ENCODE measurements at places on chromosomes 12 and 14.

- DNase-seq, result no peak
Measured at GRCh38 chr14:25607192-25607591, 557.2 kb upstream of the STXBP6 start.

DNA sequence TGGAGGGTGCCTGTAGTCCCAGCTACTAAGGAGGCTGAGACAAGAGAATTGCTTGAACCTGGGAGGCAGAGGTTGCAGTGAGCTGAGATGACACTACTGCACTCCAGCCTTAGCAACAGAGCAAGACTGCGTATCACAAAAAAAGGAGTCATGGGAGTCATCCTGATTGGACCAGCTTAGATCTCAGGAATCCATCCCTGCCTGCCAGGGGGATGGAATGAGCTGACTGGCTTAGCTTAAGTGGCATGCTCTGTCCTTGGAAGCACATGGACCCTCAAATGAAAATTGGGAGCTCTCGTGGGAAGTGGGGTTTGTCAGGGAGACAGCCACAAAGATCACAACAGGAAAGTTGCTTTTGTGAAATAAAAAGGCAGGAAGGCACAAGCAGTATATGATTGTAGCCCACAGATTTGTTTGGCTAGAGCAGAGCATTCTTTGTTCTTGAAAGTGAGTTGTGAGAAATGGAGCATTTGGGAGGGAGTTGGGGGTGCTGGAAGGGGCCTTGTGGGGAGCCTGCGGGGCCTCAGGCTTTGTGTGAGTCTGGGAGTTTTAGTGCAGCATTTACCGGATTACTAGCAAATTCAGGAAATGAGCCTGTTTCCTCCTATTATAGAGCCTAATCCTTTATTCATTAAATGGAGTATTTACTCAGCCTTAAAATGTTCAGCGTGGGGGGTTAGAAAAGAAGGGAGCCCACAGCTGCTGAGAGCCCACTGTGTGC is 30.7 kb downstream of the DGLUCY start:
- DNase-seq, result no peak

DNA sequence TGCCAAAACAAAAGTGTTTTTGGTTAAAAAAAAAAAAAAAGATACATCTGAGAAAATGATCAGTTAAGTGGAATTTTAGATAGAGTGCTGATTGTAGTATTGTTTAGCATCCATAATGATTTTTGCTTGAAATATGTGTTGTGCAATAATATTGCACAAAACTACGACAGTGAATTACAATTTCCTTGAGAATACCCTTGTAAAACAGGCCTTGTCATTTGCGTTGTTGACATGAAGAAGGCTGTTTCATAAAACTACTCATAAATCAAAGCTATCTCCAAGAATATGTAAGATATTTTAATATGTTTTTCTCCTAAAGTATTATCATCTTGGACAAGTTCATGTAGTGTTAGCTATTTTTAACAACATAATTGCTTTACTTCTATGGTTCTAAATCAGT is 1077.0 kb downstream of the LRFN5 start:
- no peak for DNase-seq

DNA sequence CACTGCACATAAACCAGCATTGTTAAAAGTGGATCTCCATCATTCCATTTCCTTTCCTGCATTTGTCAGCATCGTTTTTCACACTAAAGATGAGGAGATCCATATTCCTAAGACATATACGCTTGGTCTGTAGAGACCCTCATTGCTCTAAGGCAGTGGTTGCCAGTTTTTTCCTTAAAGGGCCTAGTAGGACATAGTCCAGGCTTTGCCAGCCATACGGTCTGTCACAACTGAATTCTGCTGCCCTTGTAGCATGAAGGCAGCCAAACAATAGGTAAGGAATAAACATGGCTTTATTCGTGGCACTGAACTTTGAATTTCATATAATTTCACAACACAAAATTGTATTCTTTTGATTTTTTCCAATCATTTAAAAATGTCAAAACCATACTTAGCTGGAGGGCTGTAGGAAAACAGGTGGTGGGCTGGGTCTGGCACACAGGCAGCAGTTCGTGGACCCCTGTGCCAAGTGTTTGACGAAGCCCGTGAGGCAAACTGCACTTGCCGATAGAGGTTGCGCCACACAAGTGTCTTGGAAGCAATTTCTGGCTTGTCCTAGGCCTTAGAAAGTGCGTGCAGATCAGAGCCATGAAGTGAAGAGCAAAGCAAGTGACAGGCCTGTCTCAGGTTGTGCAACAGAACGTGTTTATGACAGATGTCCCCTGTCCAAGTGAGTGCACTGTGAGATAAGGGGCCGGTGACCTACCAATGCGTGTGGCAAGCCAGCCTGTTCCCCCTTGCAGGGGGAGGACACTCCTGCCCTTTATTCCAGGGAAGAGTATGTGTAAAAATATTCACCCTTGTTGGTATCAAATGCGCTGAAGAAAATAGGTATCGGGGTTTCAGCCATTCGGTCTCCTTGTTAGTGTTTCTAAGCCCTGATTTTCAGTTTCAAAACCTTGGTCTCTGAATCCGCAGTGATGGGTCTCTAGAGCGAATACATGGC is 916 bp upstream of the CHPT1 start:
- DNase-seq, result no peak

- DNase-seq, result peak; percentile 62
Measured at GRCh38 chr12:54262403-54262925, 17.5 kb downstream of the CBX5 start.

- DNase-seq, result no peak
Measured at GRCh38 chr12:101962486-101962885, 85.1 kb downstream of the DRAM1 start.

- no peak for DNase-seq
Measured at GRCh38 chr12:107035733-107036132, 48.8 kb upstream of the MTERF2 start.

DNA sequence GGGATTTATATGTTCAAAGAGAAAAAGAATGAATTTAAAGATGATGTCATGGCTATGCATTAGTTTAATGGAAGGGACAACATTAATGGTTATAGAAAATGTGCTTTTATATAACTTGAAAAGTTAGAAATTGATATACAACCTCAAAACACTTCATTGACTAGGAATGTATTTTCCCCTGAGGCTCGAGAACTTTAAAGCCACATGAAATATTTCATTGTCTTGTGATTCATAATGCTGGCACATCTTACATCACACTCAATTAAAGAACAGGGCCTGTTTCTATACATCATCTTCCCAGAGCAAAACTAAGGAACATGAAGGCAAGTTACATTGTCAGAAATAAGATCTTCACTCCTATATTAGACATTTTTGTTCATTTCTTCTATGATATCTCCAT is 35.2 kb upstream of the PAWR start:
- DNase-seq, result no peak

GRCh38 chr12:85623763-85624162 is 212.4 kb downstream of the RASSF9 start:
- DNase-seq, result no peak

DNA sequence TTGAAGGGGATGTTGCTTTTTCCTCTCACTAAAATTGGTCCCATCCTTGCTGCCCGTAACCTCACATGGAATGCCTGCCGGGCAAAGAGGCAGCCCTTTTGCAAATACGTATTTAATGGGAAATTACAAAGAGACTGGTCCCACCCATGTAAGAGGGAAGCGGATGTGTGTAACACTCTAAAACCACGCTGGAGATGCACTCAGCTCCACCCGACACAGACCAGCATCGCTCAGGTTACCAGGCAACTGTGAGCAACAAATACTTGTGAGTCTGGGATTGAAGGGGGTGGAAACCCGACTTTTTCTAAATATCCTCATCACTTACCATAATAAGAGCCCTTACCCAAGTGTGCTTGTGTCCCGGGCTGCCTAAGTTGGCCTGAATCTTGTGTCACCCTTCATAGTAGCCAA is 47.7 kb downstream of the ELK3 start:
- DNase-seq, result peak; percentile 59

- DNase-seq, result peak; percentile 34
Measured at GRCh38 chr12:85849344-85849743, 13.1 kb upstream of the RASSF9 start.

DNA sequence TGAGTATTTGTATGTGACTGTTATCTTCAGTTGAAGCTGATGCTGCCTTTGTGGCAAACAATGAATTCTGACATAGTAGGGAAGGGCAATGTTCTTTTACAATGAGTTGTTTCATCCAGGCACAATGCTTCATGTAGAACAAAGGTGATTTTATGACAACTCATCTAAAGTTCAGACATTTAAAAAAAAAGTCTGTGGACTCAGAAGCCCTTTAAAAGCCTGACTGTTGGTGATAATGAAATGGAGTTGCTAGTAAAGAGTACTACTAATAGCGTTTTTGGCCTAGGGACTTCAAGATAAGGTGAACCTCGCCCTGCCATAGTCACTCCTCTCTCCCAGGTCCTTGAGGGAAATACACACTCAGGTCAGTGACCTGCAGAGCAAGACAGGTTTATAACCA is 105.1 kb downstream of the AKAP6 start:
- DNase-seq, result no peak

GRCh38 chr14:53900499-53900898 is 56.1 kb downstream of the BMP4 start:
- no peak for DNase-seq

GRCh38 chr12:59046763-59047534 is 126.6 kb upstream of the LRIG3 start:
- DNase-seq, result peak; percentile 21

GRCh38 chr12:64752833-64753238 is 6.4 kb downstream of the GNS start:
- no peak for DNase-seq

DNA sequence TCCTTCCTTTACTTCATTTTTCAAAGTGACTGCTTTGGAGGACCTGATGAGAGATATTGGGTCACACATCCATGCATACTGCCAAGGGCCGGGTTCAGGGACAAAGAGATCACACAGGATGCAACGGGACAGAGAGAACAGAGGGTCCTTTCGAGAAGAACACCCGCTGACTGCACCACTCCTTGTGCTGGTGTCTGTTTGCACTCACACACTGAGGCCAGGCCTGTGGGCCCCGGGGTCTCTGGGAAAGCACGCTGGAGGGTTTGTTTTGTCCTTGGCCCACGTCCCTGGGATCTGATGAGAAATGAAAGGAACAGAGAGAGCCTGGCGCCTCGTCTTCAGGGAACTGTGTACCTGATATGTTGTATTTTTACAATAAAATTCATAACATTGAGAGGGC is 42.2 kb downstream of the PAH start:
- no peak for DNase-seq

GRCh38 chr12:124224535-124225110 is 70.3 kb upstream of the RFLNA start:
- no peak for DNase-seq

DNA sequence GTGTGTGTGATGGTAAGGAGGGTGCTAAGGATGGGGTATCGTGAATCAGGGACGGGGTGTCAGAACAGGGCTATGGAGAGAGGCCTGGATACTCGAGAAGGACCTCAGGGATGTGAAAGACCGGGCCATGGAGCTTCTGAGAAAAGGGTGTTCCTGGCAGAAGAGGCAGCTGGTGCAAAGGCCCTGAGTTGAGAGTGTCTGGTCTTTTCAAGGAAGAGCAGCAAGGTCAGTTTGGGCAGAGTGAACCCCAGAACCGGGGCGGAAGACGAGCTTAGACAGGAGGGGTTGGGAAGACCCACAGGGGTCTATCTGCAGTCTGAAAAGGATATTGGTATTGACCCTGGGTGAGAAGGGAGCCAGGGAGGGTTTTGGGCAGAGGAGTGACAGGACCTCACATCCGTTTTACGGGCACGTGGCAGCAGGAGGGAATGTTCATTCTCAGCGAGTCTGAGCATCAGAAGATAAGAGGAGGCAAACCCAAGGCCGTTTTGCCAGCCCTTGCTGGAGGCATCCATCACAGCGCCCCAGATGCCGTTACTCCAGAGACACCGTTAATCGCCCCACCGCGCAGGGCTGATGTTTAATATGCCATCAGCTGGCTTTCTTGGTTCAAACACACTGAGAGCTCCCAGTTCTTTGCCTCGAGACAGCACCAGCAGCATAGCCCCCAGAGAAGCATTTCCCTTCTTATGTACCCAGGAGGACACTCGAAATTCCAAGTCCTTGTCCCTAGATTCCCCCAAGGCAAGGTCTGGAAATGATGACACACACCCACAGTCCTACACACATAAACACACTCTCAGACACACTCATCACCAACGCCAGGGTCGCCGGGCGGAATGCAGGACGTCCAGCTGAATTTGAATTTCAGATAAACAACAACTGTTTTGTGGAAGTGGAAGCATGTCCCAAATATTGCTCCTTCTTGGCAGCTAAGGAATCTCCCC is 41.4 kb upstream of the EML1 start:
- DNase-seq, result no peak

- DNase-seq, result no peak
Measured at GRCh38 chr12:11039171-11039570, 8.0 kb upstream of the TAS2R31 start.

DNA sequence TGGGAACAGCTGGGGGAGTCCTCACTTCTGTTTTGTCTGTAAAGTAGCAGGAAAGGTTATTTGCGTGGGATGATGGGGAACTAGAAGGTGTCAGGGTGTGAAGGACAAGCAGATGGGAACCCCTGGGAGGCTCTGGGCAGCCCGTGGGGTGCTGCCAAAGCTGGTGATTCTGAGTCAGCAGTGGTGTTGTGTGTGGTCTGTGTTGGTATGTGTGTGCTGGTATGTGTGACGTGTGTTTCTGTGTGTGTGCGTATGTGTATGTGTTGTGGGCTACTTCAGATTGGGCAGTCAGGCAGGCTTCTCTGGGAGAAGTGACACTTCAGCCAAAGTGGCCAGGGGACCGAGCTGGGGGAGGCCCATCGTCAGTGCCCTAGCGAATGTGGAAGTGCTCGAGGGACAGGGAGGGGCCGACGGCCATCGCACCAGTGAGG is 15.3 kb upstream of the BDKRB2 start:
- no peak for DNase-seq

DNA sequence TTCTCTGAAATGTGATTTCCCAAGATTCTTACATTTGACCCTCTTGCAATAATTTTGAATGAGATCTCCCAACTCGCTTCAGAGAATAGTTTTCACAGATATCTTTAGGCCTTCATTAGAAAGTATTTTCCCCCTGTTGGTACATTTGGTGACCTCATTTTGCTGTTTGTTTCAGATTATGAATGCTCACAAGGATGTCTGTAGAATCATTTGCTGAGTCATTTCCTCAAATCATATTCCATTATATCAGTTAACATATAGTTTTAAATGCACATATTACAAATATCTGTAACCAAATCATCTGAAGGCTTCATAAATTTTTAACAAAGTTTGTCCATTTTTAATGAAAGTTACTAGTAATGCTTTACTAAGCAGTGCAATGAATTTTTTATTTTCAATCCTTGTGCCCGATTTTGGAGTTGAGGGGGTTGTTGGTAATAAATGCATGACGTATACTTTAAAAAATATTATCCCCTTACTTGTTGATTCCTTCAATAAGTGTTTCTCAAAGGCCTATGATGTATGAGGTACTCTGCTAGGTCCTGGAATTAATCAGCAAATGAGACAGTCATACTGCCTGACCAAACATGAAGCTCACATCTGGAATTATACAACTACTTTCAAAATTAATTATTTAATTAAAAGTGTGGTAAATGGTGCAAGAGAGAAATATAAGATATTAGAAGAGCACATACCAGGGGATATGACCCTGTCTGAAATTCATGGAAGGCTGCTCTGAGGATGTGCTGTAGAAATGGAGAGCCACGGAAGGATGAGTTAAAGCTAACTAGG is 126.9 kb upstream of the RAP1B start:
- no peak for DNase-seq
